ENCODE measurements at places on chromosomes 6 and 20.

- DNase-seq = no peak
These were observed 43.8 kb upstream of the FOXQ1 start for GRCh38 chr6:1267790-1268762.

DNA sequence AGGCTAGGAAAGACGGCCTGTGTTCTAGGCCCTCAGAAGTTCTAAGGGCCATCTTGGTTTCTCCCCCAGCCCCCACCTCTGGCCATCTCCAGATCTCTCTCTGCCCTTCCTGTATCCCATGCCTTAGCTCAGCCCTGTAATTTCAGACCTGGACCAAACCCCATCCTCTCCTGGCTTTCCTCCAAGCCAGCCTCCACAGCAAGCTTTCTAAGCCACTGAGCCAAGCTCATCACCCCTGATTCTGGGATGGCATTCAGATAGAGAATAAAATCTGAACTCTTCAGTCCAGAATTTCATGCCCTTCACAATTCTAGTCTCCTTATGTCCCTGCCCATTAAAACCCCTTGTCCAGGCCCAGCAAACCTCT, 18.9 kb upstream of the CCM2L start:
- DNase-seq = no peak

DNA sequence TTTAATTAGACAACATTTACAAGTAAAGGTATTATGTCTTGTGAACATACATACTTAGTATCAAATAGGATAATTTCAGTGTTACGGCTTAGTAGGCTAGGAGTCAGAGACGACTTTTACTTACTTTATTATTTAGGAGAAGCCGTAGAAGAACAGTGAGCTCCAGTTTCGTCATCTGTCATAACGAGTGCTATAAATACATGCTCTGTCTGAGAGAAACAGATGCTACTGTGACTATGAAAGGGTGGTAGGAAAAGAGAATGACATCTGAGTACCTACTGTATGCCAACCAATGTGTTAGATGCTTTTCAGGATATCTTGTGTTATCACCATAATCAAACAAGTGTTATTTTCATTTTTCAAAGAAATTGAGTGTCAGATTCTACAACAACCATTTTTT, 119.0 kb downstream of the EYA4 start:
- peak; percentile 26 for DNase-seq

GRCh38 chr6:145814035-145814500, 527 bp downstream of the FBXO30 start:
- peak; percentile 35 for DNase-seq

- no peak for DNase-seq
These were observed 164.3 kb downstream of the RFPL4B start for GRCh38 chr6:112511441-112511840.

- DNase-seq = no peak
These were observed 319.2 kb upstream of the MOCS1 start for GRCh38 chr6:40253420-40253819.

DNA sequence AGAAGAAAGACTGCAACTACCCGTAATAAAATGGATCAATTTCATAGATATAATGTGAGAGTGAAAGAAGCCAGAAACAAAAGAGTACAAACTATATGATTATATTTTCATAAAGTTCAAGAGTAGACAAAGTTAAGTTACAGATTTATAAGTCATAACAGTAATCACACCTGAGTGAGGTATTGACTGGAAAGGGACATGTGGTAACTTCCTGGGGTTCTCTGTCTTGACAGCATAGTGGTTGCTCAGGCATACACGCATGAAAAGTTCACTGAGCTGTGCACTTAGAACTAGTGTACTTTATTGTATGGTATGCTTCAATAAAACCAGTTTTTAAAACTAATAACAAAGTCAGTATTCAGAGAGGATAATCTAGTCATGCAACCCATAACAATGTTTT, 653.6 kb downstream of the EPM2A start:
- DNase-seq = no peak

- DNase-seq = no peak
These were observed 3.3 kb downstream of the NPEPL1 start for GRCh38 chr20:58695895-58696375.
